MG63 (cell line): ENCODE measurements at places on chromosomes 6 and 20. TPM values are rescaled to one million over a fixed set of nuclear protein-coding genes. Genes with fewer than 3 reads are reported as not detected.
A peak's percentile ranks its signal among the peaks of the same experiment; 100 is the strongest.

CUL9 gene
- 6.2 and 47.2 TPM in 2 replicates for total RNA-seq

TNF gene
- not detected in 2 replicates for total RNA-seq

PTK6 gene
- total RNA-seq, result 0.23 and 8.0 TPM in 2 replicates

PAX1 gene
- total RNA-seq, result not detected in 2 replicates

HTR1E gene
- not detected in 2 replicates for total RNA-seq

ABHD12 gene
- 7.1 and 15.9 TPM in 2 replicates for total RNA-seq

TFAP2D gene
- not detected in 2 replicates for total RNA-seq

SMIM28 gene
- total RNA-seq, result not detected in 2 replicates

SAMD3 gene
- total RNA-seq, result not detected in 2 replicates

CST7 gene
- not detected in 2 replicates for total RNA-seq

SCP2D1 gene
- not detected in 2 replicates for total RNA-seq

MLIP gene
- not detected in 2 replicates for total RNA-seq

LZTS3 gene
- 0.03 TPM in 1 of 2 replicates, not detected in the other for total RNA-seq

ADGB gene
- not detected in 2 replicates for total RNA-seq

GRCh38 chr20:12058216-12058615 is 140.5 kb downstream of the BTBD3 start:
- no peak for DNase-seq

- DNase-seq, result no peak
These were observed 243.5 kb downstream of the CDKAL1 start for GRCh38 chr6:20777801-20778200.

GRCh38 chr6:12866422-12867029 is 150.0 kb downstream of the PHACTR1 start:
- no peak for DNase-seq

DNA sequence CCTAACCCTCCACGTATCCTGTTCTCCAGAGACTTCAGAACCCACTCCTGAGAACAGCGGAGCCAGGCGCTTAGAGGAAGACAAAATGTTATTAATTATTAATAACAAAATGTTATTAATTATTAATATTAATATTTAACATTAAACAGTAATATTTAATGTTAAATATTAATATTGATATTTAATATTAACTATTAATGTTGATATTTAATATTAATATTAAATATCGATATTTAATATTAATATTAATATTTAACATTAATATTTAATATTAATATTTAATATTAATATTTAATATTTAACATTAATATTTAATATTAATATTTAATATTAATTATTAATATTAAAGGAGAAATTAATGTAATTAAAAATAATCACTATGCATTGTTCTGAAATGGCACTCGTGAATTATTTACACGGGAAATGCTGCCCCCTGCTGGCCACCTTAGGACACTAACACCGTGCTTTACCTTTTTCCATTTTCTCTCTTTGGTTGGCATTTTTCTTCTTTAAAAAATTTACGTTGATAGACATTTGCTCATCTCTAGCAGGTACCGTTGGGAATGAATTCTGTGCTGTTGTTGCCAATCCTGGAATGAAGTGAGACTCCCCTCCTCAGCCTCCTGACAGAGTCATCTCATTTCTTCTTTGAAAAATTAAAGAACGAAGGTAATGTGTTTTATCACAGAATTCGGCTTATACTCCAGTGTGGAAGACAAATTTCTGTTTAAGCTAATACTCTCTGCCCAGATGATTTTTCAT is 7.5 kb upstream of the GGTLC1 start:
- no peak for DNase-seq

GRCh38 chr6:34315256-34315655 is 66.5 kb upstream of the SMIM29 start:
- no peak for DNase-seq

GRCh38 chr6:127290391-127291265 is 24.0 kb downstream of the RNF146 start:
- DNase-seq, result no peak

GRCh38 chr6:37016995-37017394 is 11.5 kb downstream of the FGD2 start:
- DNase-seq, result no peak

DNA sequence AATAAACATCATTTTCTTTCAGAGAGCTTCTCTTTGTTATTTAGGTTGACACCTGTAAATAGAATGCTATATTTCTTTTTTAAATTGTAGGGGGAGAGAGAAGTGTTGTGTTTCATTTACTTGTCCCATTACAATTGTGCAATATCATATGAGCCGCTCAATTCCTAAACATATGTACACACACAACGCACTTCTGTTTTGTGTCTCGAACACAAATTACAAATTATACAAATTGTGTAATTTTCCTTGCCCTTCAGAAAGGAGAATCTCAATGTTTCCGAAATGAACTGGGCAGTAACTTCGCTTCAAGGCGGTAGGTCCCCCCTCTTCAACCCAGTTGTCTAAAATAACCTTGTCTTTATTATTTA is 2.6 kb upstream of the ABT1 start:
- DNase-seq, result no peak

DNA sequence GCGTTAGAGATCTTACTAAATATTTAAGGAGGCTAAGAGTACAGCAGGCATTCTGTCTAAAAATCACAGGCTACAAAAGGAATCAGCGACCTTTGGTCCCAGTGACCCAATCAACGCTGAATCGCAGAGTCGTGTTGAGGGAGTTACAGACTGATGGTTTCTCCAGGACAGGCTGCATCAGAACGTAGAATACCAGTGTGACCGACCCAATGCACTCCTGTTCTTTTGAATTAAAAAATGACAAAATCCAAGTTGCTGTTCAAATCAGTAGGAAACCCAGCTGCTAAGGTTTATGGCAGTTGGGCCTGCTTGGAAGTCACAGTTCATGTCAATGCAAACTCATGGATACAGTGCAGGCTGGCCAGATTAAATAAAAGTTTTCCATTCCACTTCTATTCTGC is 155.8 kb upstream of the AFDN start:
- DNase-seq, result no peak

DNA sequence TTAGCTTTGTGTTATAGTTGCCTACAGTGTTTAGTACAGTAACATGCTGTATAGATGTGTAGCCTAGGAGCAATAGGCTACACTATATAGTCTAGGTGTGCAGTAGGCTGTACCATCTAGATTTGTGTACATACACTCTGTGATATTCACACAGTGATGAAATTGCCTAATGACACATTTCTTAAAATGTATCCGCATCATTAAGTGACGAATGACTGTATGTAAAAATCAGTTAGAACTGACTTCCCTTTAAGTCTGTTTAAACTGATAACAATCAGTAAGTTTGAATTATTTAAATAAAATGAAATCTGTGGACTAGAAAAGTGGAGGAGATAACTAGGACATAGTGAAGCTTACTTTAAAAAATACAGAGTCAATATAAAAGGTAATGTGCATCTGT is 176.1 kb downstream of the CDKAL1 start:
- no peak for DNase-seq

- DNase-seq, result peak; percentile 59
These were observed 72.2 kb downstream of the ATXN1 start for GRCh38 chr6:16688984-16689636.

DNA sequence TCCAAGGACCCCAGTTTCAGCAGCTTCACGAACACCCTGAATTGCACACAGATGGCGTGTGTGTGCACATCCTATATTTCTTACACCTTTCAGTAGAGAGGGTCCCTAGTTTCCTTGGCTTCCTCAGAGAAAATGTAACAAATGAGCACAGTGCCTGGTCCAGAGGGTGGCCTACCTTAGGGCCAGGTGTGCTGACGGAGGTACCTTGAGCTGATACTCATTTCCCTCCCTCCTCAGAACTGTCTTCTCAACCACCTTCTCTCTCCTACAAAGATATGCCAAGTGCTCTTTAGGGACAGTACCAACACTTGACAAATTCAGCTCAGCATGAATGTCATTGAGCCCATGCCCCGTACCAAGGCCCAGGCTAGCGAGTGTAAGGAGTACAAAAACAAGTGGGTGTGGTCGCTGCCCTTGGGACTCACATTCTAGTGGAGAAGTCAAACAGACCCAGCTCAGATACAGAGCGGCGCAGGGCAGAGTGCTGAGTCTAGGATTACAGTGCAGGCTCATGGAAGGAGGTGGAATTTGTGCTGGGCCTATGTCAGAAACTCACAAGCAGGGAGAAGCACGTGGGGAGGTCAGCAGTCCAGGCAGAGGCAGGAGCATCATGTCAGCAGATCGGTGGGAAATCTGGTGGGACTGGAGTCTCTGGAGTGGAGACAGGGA is 9.6 kb upstream of the BPHL start:
- no peak for DNase-seq

GRCh38 chr20:23163562-23163961 is 77.4 kb upstream of the CD93 start:
- DNase-seq, result no peak

DNA sequence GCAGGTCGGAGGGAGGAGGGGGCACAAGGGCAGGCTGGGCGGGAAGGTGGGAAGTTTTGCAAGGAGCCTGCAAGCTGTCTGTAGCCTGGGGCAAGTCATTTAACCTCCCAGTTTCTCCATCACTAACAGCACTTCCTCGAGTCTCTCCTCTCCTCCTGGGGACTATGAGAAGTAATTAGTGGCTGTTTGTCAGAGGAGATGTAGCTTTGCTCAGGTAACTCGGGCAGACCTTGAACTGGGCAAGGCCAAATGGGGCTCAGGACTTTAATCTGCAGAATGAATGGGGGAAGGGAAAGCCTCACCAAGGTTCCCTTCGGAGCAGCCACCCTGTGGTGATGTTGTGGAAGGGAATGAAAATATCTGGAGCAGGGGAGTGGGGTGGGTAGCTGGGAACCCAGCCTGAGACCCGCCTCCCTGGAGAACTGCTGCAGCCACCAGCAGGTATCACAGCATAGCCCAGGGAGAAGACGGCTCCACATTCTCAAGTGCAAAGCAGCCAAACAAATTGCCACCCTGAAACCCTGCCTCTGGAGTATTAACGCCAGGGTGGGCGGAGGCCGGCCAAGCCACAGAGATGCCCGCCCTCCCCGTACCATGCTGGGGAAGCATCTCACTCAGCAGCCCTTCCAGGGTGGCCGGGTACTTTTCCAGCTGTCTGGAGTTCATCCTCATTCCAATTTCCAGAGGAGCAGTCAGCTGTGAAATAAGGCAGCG is 6.1 kb upstream of the LEMD2 start:
- DNase-seq, result no peak

DNA sequence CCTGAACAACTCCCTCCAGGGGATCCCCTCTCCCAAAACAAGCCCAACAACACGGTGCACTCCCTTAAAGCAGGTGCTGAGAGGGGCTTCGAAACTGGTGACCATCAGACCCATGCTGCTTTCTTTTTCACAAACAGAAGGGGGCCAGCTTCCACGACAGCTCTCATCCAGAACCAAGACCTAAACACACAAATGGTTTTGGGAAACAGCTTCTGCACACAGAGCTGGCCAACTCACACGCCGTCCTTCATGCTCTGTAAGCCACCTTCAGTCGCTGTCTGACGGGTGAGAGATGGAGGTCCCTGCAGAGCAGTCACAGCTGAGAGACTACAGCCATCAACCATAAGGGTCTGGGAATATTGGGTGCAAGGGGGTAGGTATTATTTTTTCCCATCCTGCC is 76.3 kb downstream of the ZMYND8 start:
- DNase-seq, result no peak

- no peak for DNase-seq
These were observed 12.2 kb upstream of the HBS1L start for GRCh38 chr6:135066806-135067205.

DNA sequence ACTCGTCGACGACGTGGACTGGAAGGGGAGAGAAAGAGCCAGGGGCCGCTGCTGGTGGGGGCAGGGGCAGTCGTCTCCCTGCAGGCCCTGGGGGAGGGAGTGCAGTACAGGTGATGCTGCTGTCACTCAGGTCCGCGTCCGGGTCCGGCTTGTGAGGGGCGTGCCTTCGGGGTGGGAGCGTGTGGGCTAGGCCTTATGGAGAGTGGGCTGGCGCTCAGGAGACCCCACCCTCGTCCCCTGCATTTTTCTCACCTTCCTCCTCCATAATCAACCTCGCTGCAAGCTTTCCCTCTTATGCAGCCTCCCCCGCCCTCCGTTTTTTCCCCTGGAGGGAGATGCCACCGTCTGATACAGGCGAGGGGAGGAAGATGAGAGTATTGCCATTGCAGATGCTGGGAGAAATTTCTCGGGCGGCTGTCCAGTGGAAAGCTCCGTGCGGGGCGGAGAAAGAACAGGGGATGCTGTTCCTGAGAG is 632 bp downstream of the PCMT1 start:
- peak; percentile 64 for DNase-seq

DNA sequence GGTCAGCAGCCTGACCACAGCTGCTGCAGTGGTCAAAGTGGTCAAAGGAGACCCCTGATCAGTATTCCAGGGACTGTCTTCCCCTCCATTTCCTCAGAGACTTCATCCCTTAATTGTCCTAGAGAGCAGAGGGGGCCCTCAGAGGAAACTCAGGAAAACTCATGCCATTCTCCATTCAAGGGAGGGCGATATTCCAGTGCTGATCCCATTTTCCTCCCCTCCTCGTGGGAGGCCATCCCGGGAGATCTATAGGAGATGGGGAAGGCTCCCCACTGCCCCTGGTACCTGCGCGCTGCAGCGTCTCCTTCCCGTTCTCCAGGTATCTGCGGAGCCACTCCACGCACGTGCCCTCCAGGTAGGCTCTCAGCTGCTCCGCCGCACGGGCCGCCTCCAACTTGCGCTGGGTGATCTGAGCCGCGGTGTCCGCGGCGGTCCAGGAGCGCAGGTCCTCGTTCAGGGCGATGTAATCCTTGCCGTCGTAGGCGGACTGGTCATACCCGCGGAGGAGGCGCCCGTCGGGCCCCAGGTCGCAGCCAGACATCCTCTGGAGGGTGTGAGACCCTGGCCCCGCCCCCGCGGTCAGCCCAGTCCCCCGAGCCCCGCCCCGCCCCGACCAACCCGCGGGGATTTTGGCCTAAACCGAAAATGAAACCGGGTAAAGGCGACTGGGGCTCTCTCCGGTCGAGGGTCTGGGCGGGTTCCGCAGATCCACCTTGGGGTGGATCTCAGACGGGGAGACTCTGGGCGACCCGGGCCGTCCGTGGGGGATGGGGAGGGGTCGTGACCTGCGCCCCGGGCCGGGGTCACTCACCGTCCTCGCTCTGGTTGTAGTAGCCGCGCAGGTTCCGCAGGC is 878 bp downstream of the HLA-C start:
- DNase-seq, result peak; percentile 78

GRCh38 chr6:165184192-165184979 is 125.0 kb downstream of the C6orf118 start:
- no peak for DNase-seq

DNA sequence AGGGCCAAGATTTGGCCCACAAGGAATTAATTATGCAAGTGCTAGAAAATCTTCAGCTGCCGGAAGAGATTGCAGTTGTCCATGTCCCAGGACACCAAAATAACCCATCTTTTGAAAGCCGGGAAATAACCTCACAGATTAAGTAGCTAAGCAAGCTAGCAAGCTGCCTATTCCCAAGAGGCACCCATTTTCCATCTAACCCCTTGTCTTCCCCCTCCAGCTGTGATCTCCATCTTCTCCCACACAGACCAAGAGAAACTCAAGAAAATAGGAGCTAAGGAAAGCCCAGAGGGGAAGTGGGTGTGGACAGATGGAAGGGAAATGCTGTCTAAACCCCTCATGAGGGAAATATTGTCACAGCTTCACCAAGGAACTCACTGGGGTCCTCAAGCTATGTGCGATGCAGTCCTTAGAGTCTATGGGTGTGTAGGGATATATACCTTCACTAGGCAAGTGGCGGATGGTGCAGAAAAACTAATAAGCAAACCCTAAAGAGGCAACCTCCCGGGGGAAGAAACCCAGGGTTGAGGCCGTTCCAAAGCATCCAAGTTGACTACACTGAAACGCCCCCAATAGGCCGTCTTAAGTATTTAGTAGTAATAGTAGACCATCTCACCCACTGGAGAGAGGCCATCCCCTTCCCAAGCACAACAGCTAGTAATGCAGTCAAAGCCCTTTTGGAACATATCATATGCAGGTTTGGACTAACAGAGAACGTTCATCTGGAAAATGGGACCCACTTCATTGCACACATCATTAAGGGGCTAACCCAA is 64.3 kb upstream of the PRSS16 start:
- no peak for DNase-seq

- no peak for DNase-seq
These were observed 250.9 kb downstream of the LRFN2 start for GRCh38 chr6:40336296-40336695.
